ENCODE measurements at places on chromosomes 2 and 18.

DNA sequence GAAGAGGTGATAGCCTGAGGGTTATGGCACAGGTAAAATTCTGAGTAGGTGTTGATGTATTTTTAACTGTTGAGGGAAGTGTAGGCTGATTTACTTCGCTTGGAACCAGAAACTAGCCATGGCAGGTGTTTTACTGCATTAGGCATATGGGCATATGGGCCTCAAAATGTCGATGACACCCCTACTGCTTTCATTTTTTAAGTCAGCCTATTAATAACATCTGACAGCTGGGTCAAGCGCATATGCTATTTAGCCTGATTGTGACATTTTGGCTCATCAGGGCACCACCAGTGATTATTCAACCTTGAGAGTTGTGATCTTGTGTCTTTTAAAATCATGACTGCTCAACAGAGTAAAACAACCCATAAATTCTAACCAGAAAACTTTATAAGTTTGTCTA lies 1396.9 kb upstream of the NXPH2 start:
- DNase-seq, result no peak

GRCh38 chr2:164920430-164920829 lies 34.9 kb downstream of the SLC38A11 start:
- no peak for DNase-seq

DNA sequence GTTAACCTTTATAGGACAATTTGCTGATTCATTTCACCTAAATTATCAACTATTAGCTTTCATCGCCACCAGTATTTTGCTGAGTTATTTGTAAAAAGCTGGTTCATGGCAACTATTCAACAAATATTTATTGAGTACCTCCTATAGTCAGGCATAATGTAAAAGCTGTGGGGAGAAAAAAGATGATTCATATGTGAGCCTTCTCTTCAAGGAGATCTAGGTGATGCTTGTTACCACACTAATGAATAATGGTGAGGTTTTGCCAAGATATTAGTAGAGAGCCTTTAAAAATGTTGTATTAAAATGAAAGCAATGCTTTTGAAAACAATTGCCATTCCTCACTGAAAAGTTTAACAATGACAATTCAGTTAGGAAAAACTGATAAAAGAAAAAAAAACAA lies 187.8 kb downstream of the ANKRD44 start:
- no peak for DNase-seq

- DNase-seq, result no peak
These were observed 1.4 kb upstream of the CASP8 start for GRCh38 chr2:201258666-201259615.

DNA sequence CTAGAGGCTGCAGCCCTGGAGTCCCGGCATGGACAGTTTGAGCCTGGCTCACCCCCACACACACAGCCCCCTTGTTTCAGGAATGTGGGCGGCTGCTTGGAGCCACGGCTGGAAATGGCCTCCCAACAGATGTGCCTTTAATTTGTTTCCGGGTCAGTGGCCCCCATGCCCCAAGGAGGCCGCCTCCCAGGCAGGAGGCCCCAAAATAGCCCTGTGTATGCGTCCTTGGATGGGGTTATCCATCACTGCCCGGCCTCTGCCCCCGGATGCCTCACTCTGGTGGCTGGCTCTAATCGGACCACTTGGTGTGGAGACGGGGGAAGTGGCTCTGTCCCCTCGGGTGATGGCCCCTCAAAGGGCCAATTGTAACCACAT lies 151.9 kb upstream of the MYCN start:
- DNase-seq, result no peak

- DNase-seq, result no peak
These were observed 158.7 kb downstream of the TDRD15 start for GRCh38 chr2:21282515-21282898.

- no peak for DNase-seq
These were observed 8.6 kb upstream of the ACYP2 start for GRCh38 chr2:54106631-54107454.

- no peak for DNase-seq
These were observed 72.9 kb downstream of the CLHC1 start for GRCh38 chr2:55159037-55159651.

- DNase-seq, result no peak
These were observed 156.3 kb upstream of the CCDC68 start for GRCh38 chr18:55115606-55116005.

DNA sequence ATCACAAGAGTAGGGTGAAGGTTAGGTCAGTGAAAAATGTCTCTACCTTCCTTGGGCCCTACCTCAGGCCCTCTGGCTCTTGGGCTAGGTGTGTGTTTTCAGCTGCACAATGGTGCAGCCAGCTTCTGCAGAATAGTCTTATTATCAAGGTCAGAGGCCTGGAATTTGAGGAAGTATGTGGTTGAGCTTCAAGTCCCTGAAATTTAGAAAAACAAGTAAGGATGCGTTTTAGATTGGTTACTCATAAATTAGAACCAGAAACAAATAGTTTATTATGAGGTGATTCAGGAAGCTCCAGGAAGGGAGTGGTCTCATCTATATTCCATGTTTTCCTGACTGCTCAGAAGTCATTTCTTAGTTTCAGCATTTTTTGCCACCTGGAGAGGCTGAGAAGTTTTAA lies 204.2 kb upstream of the CELF4 start:
- no peak for DNase-seq

DNA sequence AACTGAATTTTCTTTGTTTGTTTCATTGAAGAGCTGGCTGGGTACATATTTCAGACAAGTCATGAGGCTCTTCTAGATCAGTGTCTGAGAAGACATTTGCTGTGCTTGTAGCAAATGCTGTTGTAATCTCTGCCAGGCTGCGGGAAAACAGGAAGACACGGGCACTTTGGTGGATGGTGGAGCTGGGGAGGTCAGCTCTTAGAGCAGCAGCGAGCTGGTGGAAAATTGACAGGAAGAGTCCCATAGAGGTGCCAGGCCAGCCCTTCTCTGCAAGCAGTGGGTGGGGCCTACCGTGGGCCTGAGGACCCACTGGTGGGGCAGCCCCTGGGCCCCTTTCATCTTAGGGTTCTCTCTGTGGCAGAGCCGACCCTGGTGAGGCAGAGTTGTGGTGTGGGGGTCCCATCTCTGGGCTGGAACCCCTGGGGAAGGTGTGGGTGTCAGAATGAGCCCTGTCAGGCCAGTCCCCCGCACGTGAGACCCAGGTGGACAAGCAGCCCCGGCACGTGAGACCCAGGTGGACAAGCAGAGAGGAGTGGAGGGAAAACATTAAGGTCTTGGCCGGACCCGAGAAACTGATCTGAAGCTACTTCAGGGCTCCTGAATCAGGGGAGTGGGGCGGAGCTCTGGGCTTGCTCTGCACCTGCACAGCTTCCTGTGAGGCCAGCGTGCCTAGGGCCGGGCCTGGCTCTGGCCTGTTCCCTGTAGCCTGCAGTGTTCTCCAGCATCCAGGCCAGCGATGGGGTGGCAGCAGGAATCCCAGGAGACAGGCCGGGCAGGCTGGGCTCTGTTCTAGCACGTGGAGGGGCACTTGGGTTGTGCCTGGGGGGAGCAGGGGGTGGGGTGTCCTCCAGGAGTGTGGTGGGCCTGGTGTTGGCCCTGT lies 273.5 kb upstream of the HDAC4 start:
- DNase-seq, result no peak

DNA sequence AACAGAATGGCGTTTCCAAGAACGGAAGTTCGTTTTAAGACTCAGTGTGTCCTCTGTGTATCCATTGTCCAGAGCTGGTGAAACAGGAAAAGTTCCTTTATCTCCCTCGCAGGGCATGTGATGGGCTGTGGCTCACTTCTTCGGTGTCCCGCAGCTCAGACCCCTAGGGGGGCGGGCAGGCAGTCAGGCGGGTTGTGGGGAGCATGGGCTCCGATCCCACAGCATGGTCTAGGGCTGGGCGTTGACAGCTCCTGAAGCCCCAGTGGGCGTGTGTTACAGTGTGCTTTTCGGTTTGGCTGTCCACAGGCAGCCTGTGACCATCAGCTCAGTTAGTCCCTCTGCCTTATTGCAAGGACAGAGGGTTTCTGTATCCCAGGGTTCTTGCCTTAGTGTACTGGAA lies 319.6 kb downstream of the AGAP1 start:
- DNase-seq, result no peak

DNA sequence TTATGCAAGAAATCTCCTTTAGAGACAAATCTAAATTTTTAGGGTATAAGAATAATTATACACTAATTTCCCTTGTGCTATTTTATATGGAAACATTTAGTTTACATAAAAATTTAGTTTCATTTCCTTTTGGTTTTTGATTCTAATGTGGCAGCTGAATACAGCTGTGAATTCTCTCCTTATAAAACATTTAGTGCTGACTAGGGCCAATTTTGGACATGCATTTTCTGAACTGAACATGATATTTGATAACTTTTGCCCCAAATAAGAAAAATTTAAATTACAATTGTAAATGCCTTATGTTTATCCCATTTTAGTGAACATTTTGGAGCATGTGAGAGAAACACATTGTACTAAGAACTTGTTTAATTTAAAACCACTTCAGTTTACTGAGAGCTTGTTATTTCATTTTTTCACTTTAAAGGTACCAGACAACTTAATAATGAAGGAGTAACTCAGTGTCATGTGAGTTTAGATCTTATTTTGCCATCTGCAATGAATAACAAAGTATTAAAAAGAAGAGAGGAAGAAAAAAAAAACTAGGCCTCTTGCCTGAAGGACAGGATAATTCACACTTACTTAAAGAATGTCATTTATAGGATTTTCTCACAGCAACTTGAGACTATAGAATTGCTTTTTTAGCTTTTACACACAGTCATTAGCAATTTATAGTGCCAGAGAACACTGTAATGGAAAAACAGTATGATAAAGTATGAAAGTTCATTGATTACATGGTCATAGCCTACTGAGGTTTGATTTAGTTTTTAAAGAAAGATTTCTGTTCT lies 209.7 kb downstream of the ERBB4 start:
- DNase-seq, result no peak

DNA sequence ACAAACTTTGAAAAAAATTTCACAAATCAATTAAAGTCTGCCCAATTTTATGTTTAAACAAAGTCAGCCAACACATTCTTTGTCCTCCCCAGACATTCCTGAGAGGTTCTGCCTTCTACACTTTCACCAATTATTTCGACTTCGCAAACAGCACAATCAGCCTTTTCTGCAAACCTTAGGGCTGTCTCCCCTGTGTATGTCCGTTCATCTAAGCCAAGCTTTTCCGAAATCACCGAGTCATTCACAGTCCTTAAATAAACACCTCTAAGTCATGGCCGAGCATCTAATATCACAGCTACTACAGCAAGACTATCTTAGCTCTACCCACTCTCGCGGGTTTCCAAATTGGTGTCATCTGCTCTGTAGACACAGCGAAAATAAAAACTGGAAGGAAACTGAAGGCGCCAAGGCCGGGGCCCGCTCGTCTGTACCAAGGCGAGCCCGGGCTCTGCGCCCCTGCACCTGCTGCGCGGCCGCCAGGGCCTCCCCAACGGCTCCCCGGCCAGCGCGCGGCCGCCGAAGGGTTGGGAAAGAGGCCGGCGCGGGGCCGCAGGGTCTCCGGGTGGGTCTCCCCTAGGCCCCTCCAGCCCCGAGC lies 730 bp downstream of the ODC1 start:
- peak; percentile 32 for DNase-seq

DNA sequence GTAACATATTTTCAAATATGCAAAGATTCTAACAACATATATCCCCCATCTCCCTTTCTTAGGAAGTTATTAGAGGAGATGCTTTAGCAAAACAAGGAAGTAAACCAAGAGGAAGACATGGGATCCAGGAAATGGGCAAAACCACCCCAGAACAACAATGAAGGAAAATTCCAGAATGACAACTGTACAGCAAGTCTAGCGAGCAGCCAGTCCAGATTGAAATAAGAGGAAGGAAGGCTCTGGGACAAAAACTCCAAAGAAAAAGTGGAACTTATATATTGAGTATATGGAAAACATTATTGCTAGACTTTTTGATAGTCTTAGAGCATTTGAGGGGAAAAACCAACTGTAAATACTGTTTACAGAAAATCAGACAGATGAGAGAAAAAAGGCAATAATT lies 2.9 kb upstream of the ARPC2 start:
- no peak for DNase-seq

DNA sequence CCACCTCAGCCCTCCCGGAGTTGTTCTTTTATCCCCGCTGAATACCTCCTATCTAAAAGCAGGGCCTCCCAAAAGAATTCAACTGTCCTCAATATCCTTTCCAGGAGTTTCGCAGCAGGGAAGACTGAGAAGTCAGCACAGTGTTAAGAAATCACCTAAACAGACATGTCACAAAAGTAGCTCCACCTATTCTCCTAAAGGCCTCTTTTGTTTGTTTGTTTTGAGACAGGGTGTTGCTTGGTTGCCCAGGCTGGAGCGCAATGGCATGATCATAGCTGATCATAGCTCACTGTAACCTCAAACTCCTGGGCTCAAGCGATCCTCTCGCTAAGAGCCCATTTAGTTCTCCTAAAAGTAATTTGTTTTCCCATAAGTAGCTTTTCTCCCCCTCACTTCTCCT lies 53.8 kb downstream of the TEX44 start:
- no peak for DNase-seq

- DNase-seq, result no peak
These were observed 155.1 kb upstream of the L3MBTL4 start for GRCh38 chr18:6569813-6570212.

GRCh38 chr2:47360283-47360682 lies 42.7 kb upstream of the MSH2 start:
- DNase-seq, result no peak

- DNase-seq, result peak; percentile 57
These were observed 18.2 kb upstream of the PCBP1 start for GRCh38 chr2:70069049-70069448.

DNA sequence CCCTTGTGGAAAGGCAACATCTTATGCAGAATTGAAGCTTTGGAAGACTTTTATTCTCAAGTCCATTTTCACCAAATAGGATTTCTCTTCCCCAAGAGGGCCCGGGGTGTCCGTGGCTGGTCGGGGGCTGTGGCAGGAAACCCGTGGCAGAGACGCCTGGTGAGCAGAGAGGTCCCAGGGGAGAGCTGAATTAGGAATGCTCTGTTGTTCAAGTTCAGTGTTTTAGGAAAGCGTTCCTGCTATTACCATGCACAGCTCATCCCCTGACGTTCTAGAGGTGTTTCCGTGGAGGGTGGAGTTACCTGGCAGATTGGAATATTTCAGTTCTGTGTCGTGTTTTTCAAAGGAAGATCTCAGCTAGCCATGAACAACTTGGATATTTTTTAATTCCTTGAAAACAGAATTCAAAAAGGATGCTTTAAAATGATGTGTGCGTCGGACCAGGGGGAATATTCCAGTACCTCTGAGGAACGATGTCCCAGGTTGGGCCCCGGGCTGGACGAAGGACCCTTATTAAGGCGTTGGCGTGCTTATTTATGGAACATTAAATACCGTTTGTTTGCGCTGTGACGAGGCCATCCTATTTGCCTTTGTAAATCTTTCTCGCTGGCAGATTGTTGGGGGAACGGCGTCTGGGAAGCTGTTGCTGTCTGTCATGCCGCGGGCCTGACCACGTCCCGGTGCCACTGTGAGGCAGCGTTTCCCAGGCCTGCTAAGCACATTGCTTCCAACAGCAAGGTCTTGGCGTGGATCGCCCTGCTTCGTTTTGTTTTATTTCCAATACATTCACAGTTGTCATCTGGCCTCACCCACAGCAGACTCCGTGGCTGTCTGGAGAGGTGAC lies 8.2 kb downstream of the NFATC1 start:
- DNase-seq, result no peak

DNA sequence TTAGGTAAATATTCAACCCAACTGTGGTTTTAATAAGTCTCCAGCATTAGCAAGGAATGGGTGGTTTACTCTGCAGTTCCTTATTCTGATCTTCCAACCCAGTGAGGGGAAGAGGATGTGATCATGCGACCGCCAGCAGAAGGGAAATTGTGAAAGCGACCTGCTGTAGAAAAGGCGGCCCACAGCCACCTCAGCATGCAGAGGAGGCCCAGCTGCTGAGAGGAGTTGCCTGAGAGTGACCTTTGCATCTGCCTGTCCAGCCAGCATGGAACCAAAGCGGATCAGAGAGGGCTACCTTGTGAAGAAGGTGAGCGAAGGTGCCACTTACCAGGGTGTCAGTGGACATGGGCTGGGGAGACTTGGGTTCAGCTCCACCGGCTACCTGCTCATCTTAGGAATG lies at the start of gene PLEK:
Gene PLEK (plus strand): TSS at position 196 of the 400 bp plus-strand sequence. CDS start 70 bp downstream, at position 266.
- DNase-seq, result no peak
